ENCODE measurements at places on chromosomes 7 and 10.
A peak's percentile ranks its signal among the peaks of the same experiment; 100 is the strongest.

DNA sequence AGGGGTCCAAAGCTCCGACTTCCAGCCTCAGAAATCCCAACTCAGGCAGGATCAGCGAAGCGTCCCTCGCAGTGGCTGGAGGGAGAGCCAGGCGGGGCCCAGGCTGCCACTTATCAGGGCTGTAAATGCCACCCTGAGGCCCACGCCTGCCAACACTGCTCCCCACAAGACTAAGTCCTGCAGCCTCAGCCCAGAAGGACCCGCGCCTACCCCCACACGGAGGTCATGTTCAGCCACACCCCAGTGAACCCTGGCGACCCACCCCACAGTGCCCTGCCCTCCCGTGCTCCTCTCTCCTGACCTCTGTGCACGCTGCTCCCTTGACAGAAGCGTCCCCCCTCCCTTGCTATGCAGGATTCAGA, 3.2 kb downstream of the PSMG3 start:
- no peak for DNase-seq

DNA sequence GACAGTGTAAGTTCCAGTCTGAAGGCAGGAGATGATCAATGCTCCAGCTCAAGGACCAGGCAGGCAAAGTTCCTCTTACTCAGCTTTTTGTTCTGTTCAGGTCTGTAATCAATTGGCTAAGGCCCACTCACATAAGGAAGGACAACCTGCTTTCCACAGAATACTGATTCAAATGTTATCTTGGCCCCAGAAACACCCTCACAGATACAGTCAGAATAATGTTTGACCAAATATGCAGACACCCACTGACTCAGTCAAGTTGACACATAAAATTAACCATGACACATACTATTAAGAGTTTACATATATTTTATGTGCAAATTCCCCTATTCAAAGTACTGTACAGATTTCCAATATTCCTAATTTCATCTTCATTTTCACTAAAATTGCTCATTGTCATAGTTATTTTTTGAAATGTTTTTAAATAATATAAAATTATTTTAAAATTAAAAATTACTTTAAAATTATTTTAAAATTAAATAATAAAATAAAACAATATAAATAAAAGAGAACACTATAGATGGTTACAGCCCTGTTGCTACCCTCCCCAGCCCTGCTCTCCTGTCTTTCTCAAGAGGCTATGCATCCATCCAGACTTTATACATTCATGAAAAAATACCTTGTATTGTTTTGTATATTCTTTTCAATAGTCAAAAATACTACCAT, 59.4 kb downstream of the RAB11FIP2 start:
- no peak for DNase-seq

- no peak for DNase-seq
Observed at GRCh38 chr10:48287417-48288391, 13.2 kb upstream of the FRMPD2 start.

GRCh38 chr7:65974191-65974801, 7.7 kb downstream of the GUSB start:
- no peak for DNase-seq

DNA sequence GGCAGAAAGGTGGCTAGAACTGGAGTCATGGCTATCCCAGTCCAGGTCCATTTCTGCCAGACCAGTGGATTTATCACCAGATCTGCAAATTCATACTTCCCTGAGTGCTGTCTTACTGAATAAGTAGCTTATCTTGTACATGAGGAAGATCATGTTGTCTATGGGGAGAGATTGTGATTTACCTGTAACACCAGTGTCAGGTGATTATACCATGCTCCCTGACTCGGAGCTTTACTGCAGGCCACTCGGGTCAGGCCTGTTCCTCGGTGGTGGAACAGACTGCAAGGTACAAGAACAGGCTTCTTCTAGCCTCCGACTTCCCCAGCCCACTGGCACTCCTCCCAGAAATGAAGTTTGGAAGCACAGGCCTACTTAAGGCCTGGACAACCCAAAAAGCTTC, 42.6 kb upstream of the DLG5 start:
- DNase-seq: no peak

DNA sequence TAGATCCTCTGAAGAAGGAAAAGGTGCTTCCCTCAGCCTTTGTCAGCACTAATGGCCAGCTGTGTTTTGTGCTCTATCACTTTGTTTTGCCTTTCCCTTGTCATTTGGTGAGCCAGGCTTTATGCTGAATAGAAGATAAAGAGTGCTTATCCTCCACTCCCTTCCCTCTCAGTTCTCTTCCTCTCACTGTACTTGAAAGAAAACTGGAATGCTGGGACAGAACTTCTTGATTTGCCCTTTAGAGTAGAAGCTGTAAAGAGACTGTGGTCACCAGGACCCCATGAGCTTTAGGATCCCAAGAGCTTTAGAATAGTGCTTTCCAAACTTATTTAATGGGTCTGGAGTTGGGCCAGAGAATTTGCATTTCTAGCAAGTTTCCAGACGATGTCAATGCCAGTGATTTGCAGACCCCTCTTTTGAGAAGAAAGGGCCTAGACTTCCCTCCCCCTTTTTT, 81.4 kb downstream of the LRRC4 start:
- DNase-seq: peak; percentile 18

- DNase-seq: no peak
Observed at GRCh38 chr7:78172933-78173591, 374.5 kb downstream of the PHTF2 start.

DNA sequence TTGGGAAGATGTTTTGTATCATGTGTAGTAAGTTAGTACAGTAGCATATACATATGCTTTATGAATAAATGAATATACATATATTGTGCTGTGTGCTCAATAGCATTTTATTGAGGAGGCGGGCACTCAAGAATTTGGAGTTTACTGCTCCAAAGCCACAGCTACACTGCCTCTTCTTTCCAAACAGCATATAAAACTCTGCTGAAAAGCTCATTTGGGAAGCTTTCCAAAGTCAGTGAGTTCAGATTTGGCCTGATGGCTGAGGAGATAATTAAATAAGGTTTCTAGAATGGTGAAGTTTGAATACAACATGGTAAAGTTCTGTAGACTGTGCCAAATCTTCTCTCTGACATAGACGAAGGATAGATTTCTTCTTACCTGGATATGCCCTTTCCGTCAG, 29.8 kb downstream of the CDK1 start:
- DNase-seq: no peak

- DNase-seq: peak; percentile 15
Observed at GRCh38 chr7:139482662-139483466, 609 bp downstream of the KLRG2 start.

DNA sequence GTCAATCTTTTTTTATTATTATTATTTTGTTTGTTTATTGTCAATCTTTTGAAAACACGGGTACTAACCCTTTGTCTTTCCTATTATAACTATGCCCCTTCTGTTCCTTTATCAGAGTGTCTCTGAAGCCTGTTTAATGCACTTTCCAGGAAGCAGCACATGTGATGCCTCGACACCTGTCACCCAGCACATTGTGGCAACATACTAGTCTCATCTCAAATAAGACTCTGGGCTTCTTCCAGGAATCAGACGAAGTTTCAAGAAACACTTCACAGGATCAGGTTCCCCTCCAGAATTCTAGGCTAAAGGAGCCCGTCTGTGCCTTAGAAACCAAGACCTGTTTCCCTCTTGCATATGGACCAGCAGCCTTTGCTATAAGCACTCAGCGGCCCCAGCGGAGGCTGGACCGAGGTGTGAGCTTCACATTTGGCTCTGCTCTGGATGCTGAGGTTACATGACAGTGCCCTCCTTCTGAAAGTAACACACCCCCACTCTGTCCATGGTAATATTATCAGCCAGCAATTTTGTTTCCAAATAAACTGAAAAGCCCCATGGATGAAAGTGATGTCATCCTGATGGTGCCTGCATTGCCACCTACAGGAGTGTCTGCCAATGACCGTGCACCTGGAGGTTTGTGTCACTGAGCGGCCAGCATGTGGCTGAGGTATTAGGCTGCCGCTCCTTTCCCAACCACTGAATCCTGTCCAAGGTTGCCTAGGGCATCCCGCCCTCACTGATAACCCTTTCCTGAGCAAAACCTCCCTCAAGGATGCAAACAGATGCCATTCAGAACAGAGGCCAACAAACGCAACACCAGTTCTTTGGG, 38.1 kb downstream of the MKI67 start:
- no peak for DNase-seq

DNA sequence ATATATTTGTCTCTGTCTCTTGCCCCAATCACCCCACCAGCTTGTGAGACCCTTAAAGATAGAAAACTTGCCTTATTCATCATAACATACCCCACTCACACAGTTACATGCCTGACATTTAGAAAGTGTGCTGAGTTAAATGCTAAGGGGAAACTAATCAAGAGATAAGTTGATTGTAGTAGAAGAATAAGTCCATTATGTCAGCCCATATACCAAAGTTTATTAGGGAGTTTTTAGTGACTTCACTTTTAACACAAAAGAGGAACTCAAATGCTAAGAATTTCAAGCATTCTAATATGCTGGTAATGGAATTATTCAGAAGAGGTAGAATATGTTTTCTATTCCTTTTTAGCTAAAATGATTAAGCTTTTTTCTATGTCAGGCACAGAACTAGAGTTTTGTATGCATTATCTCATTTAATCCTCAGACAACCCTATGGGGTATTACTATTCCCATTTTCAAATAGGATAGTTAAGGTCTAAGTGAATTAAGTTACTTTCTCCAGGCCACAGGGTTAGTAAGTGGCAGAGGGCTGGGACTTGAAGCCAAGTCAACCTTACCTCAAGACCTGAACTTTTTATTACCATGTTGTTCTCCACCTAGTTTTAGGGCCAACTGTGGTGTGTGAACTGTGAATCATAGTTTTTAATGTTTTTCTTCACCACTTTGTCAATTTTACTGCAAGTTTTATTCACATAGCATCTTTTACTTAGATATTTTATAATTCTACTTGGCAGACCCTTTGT, 19.6 kb downstream of the ASAH2 start:
- no peak for DNase-seq

DNA sequence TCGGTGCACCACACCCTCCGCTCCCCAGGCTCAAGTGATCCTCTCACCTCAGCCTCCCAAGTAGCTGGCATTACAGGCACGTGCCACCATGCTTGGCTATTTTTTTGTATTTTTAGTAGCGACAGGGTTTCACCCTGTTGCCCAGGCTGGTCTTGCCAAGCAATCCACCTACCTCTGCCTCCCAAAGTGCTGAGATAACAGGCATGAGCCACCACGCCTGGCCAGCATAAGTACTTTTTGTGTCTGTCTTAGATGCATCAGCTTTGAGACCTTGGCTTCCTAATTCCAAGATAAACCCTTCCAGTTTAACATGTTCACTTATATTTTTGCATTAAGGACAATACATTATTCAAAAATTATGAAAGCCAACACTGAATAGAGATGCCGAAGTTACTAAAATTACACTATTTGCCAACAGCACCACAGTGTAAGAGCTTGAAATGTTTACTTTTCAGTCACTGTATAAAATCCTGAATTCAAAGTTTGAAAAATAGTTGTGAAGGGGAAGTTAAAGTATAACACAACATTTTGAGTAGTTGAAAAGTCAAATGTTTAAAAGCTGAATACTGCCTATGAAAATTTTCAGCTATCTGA, 36.5 kb downstream of the ANKIB1 start:
- DNase-seq: no peak

DNA sequence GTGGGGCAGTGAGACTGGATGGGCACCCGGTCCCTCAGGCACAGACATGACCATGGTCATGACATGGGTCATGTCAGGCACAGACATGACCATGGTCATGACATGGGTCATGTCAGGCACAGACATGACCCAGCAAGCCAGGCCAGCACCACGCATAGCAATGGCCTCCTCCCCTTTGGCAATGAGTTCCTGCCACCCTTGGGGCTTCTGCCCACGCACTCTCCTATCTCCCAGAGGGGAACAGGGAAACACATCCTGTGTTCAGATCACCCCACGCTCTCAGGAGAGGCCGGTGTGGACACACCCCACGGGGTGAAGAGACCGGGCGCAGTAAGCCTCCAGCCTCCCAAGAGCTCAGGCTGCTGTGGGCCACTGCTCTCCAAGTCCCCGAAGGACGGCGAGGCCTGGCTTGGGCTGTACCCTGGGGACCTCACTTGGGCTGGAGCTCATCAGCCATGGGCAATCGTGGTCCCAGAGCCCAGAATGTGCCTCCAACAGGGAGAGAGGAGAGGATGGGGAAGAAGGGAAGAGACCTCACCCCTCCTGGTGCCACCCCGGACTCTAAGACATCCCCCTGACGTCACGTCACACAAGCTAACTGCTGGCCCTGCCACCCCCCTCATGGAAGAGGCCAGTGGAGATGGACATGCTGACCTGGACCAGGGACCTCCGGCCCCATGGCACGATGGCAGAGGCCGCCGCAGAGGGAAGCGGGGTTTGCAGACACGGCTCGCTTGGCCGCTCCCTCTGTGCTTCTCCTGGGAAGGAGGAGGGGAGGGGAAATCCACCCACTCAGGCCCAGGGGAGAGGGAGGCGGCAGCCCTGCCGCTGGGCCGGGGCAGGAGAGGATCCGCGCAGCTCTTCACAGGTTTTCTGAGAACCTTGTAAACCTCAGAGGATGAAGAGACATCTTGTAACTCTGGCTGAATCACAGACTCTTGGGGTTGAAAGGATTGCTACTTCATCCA, 269.6 kb downstream of the ELFN1 start:
- no peak for DNase-seq

- peak; percentile 97 for DNase-seq
Observed at GRCh38 chr7:151592868-151593486, 73.3 kb upstream of the RHEB start.

GRCh38 chr7:106611911-106612310, 49.0 kb downstream of the CCDC71L start:
- DNase-seq: no peak

DNA sequence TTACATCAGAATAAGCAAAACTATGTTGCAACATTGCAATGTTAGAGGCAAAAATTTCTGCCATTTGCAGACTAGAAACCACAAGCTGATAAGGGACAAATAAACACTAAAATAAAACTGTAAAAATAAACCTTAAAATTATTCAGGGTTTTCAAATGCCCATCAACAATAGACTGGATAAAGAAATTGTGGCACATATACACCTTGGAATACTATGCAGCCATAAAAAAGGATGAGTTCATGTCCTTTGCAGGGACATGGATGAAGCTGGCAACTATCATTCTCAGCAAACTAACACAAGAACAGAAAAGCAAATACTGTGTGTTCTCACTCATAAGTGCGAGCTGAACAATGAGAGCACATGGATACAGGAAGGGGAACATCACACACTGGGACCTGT, 385.0 kb downstream of the PHF14 start:
- DNase-seq: no peak

- DNase-seq: no peak
Observed at GRCh38 chr7:155685791-155686160, 41.3 kb downstream of the RBM33 start.

- no peak for DNase-seq
Observed at GRCh38 chr10:66822801-66823200, 103.0 kb upstream of the LRRTM3 start.

DNA sequence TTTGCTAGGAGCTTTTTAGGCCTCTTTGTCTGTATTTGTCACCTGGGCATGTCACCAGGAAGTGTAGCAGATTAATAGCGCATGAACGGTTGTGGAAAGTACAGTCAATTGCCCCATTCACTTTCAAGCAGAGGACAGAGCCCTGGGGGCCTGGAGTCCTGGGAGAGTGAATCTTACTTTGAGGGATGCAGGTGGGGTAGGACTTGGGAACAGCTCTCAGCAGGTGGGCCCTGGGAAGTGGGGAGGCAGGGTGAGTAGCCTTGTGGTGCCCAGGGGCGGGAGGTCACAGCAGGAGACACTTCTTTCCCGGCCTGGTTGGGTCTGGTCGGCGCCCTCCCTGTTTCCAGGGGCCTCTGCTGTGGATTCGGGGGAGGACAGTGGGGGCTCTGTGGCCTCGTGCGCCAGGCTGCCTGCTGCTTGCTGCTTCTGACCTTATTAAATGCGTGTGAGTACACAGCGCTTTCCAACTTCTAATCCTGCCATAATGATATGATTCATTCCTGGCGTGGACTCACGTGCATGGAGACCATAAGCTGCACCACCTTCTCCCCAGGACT, 51.6 kb upstream of the AQP1 start:
- no peak for DNase-seq
